NCI-H187 (cell line): ENCODE measurements at places on chromosomes 4 and X.

DNA sequence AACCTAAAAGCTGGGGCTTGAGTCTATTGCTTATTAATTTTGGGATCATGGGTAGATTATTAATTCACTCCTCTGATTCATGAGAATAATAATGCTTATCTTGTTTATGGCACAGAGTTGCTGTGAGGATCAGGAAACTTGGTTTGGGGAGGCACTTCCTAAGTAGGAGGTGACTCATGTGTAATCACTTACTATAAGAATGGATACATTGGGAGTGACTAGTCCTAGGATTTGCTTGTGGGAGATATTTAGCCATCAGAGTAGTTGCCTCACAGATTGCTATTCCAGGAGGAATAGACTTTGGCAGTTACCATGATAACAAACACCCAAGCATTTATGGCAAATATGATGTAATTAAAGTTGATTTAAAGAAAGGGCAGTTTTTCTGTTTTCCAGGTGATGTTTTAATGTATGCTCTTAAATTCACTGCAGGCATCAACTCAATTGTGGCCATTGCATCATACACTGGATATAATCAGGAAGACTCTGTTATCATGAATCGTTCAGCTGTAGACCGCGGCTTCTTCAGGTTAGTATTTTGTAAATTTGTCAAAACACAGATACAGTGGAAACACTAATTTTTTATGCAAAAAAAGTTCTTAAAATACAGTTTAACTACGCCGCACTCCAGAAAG lies 41.9 kb downstream of the POLR2B start:
- no peak for DNase-seq

DNA sequence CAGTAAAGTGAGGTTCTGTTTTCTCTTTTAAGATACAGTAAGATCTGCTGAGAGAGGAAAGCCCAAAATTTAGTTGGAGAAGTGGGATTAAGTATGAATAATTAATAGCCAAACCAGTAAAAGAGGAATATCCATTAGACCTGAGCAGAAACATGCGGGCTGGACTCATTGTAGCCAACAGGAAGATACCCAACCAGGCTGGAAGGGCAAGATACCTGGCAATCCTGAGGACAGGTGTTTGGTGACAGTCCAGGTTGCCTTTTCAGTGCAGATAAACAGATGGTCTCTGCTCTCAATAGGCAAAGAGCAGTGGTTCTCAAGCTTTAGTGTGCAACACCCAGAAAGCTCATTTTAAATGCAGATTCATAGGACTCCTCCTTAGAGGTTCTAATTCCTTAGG lies 980.8 kb upstream of the GRID2 start:
- DNase-seq: no peak

- no peak for DNase-seq
Observed at GRCh38 chr4:43224559-43224958, 332.0 kb downstream of the GRXCR1 start.

DNA sequence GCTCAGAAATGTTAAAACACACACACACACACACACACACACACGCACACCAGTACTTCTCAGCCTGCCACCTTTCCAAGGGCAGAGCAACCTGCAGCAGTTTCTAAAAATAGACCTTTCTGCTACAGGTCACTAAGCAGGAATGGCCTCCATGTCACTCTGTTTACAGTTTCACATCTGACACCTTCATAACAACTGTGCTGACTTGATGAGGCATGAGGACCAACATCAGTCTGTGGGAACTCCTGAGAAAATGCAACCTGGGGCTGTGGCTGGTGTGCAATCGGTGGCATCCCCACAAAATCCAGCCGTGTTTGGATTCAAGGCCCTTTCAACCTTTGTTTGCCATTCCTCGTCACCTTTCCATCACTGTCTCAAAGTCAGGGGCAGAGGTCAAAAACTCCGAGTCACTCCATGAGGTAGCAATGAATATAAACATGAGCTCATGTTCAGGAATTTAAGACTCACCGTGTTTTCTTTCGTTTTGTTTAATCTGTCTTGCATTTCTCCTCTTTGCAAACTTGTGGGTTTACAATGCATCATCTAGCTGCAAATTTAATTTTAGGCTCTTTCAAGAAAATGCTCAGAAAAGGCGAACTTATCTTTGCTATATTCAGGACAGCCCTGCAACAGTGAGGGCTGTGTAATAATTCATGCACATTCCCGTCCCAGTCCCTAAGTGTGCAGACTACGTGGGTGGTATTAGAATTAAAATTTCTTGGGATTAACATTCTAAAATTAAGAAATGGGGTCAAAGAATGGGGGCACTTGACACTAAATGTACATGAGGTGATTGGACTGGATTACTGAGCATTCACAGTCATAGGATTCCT lies 135.3 kb downstream of the SHROOM3 start:
- no peak for DNase-seq

DNA sequence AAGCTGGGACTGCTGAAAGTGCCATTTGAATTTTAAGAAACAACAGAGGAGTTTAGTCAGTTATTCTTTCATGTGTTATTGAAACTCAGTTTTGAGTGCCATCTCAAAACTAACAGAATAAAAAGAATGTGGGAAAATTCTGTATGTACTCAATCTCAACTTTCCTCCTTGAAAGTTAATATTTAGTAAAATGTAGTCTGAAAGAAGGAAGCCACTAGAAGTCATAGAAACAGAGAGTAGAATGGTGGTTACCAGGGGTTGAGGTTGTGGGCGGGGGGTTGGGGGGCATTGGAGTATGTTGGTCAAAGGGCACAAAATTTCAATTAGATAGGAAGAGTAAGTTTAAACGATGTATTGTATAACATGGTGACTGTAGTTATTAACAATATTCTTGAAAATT lies 628.3 kb upstream of the MAGEB2 start:
- DNase-seq: no peak
